Astrocyte (in vitro differentiated cells and primary cell): ENCODE measurements at places on chromosomes 7 and 10.

GRCh38 chr7:24438232-24438631, 135.0 kb upstream of the PALS2 start:
- DNase-seq = no peak

GRCh38 chr7:33191340-33191739, 62.0 kb downstream of the BBS9 start:
- DNase-seq = no peak

GRCh38 chr10:35743851-35744250, 101.8 kb upstream of the FZD8 start:
- DNase-seq = peak; percentile 0

GRCh38 chr7:137913985-137914384, 67.2 kb upstream of the DGKI start:
- DNase-seq = no peak

GRCh38 chr7:87886875-87887274, 10.6 kb downstream of the DBF4 start:
- peak; percentile 18 for DNase-seq

GRCh38 chr10:75672842-75673241, 241.4 kb downstream of the LRMDA start:
- peak; percentile 41 for DNase-seq

DNA sequence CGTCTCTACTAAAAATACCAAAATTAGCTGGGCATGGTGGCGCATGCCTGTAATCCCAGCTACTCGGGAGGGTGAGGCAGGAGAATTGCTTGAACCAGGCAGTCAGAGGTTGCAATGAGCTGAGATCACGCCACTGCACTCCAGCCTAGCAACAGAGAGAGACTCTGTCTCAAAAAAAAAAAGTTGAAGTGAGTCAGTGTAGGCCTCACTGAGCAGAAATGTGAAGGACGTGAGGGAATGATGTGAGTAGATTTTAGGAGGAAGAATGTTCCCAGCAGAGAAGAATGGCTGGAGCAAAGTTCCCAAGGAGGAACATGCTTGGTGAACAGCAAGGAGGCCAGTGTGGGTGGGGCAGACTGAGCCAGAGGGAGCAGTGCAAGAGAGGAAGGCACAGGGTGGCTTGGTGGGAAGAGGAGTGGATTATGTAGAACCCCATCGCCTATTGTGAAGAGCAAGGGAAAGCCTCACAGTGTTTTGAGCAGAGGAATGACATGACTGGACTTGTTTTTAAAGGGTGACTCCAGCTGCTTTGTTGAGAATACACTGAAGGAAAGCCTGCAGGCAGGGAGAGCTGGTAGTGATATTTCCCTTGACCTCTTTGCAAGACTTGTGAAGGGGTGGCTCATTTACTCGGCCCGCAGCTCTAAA, 708.7 kb downstream of the SUGCT start:
- peak; percentile 42 for DNase-seq

DNA sequence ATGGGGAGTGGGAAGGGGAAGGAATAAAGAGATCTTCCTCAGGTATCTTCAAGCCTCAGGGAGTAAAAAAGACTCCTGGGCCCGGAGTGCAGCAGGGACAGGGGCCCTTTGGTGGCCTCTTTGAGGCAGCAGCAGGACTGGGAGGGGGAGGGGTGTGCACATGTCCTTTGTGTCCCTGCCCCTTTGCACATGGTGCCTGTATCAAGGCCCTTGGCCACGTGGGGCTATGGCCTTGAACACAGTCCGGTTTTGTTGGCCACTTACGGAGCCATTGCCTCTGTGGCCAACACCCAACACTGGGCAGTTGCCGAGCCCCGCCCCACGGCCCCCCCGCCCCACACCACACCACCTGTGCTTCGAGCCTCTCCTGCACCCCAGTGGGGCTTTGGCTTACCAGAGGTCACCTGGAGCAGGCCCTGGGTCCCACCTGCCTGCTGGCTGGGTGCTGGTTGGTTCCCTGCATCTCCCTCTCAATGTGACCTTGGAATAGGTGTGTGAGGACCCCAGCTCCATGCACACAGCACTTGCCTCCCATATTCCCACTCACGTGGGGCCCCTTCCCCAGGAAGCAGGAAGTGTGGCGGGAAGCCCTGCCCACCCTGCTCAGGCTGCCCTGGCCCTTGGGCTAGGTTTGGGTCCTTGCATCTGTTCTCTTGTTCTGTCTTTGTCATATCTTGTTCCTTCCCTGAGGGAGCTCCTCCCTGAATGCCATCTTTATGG, 5.4 kb downstream of the SAP25 start:
- DNase-seq = no peak

DNA sequence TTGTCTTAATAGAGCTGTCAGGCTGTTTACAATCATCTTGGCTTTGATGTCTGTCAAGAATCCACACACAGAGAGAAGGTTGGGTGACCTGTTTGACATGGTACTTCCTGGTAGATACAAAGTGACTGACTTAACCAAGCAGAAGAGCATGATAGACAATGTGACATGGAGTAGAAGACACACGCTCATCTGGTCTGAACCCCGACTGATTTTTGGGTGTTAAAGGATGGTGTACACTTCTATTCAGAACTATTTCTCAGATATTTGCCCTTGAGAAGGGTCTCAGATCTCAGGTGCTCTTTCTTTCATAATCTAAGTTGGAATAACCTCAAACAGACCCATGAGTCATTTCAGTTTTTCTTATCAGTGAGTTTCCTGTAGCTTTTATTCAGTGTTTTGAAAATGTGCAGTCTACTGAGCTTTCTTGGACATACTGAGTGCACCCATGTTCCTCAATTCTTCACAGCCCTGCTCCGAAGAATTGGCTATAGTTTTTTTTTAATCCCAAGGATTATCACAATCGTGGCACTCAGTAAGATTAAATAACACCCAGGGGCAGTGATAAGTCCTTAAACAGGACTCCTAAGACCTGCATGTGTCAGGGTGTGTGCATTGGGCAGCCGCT, 46.4 kb upstream of the NXPH1 start:
- DNase-seq = no peak

DNA sequence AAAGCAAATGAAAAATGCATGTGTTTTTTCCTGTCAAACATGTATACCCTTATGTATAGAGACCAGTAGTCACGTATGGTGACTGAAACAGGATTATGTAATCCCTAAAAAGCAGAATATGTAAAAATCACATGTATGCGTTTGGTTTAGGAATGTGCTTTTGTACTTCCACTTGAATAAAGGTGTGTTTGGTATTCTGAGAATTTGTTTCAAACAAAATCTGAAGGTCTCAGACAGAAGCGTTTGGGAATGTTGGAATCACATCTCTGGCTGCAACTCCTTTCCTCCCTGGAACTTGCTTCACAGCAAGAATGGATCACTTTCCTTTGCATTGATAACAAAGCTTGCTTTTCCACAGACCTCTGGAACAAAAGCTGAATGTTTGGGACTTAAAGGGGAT, 17.8 kb downstream of the ZNF655 start:
- DNase-seq = no peak

- peak; percentile 52 for DNase-seq
Measured at GRCh38 chr7:134992626-134993179, 6.4 kb downstream of the AGBL3 start.

DNA sequence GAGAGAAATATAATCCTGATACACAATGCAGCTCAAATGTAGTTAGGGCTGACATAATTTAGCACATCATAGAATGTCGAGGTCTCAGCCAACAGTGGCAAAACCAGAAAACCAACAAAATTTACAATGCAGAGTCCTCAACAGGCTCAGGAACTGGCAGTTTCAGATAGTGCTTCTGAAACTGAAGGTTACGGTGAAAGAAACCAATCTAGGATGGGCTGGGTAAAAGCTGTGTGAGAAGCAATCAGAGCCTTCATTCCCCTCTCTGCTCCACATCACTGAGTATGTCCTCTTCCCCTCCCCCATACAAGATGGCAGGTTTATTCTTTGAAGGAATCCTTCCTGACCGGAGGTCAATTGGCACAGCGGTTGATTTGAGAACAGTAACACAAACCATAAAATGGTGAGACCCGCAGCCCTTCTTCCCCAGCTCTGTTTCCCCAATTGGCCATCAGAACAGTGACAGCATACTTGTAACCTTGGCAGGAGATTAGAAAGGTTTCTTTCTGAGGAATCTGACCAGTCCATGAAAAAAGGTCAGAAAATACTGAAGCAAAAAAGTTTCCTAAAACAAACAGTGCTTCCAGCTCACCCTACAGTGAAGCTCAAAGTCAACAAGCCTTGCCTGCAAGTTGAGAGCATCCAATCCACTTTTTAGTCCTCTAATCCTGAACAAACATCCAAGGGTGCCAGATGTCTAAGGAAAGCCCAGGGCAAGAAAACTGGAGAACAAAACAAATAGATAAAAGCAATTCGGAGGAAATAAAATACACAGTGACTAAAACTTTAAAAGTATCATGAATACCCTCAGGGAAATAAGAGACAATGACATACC, 53.9 kb upstream of the IL6 start:
- no peak for DNase-seq

GRCh38 chr7:28029051-28029450, 151.5 kb downstream of the JAZF1 start:
- peak; percentile 30 for DNase-seq

GRCh38 chr7:50808282-50808888, 25.7 kb upstream of the GRB10 start:
- no peak for DNase-seq

DNA sequence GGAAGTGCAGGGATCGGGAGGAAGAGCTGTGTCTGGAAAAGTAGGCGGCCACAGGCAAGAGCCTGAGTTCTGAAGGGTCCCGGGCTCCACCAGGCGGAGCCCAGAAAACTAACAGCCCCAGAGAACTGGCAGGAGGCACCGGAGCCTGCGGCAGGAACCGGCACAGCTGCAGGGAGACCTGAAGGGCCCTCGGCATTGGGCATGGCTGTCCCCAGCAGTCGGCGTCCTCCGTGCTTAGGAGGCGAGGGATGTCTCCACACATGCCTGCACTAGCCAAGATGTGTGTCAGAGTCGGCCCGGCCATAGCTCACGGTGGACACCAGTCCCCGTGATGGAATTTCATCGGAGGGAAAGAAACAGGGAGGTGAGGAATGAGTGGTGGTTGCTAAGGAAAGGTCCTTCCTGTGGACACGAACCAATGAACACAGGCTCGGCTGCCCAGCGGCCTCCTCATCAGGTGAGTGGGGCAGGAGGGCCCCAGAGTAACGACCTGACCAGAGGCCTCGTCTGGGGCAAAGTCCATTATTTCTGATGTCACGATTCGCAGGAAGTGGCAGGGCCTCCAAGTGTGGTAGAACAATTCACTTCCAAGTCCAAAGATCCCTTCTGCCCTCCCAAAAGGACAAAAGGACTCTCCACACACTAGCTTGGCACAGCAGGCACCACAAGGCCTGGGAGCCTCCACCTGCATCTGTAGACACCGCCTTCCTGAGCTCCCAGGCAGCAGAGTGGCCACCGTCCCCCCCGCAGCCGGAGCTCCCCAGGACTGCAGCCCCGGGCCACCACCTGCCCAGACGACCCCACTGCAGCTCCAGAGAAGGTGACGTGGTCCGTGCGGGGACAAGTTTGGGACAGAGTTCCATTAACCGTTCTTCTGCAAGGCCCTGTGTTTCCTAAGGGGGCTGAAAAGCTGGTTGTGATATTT, 444.2 kb downstream of the PTPRN2 start:
- no peak for DNase-seq

DNA sequence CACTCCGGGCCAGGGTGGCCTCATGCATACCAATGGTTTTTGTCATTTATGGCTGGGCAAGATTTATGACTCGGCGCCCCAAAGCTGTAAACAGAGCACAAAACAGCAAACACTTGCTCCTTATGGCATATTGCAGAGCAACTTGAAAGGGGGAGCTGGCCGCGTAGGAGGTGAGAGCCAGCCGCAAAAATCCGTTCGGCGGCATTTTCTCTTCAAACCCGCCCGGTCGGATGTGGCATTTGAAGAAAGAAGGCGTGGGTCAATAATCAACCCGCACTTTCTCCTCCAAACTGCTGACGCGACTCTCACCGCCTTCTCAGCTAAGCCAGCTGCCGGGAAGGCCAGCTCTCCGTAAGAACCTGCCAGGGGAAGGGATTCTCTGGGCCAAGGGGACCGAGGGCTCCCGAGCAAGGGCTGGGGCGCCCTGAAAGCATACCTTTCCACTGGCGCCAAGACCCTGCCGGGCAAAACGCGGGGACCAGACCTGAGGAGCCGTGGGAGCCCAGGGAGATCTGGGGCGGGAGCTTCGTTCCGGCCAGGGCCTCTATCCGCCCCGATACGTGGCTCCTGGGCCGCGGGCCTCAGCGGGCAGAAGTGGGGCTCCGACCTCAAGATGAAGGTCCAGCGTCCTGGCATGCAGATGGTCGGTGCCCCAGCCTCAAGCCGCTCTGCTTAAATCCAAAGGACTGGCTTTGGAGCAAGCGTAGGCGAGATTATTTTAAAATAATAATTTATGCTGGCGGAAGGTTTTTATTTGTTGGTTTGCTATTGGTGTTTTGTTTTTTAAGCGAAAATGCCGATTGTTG, 12.9 kb upstream of the HOXA2 start:
- peak; percentile 85 for DNase-seq

- DNase-seq = no peak
Measured at GRCh38 chr10:76114581-76115001, 683.2 kb downstream of the LRMDA start.

DNA sequence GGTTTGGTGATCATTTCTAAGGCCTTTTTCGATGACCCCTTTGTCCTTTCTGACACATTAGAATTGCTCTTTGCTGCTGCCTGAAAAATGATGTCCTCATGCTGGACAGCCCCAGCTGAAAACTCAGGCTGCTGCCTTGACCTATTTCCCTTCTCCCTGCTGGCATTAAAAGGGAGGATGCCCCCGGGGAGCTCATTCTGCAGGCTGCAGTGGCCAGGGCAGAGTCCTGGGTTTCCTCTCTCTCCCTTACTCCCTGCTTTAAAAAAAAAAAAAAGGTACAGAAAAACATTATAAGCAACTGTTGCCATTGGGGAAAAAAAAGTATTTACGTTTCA, 35.4 kb downstream of the LRRC4 start:
- no peak for DNase-seq

GRCh38 chr7:2336626-2337299, 17.9 kb upstream of the EIF3B start:
- no peak for DNase-seq

DNA sequence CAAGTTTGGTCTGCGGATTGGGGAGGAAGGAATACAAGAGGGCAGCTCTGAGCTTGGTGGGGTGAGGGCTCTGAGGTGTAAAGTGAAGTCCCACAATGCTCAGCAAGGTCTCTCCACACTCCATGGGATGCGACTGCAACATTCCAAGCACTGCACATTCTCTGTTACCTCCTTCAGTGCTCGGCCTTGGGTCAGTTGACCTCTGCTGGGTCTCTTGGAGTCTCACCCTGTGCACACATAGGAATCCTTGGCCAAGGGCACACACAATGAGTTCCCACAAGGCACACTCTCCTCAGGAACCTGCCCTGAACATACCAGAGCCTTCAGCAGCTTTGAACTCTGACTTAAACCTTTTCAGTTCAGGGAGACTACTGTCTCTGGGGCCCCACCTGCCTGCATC, 2.4 kb upstream of the WDFY4 start:
- no peak for DNase-seq

DNA sequence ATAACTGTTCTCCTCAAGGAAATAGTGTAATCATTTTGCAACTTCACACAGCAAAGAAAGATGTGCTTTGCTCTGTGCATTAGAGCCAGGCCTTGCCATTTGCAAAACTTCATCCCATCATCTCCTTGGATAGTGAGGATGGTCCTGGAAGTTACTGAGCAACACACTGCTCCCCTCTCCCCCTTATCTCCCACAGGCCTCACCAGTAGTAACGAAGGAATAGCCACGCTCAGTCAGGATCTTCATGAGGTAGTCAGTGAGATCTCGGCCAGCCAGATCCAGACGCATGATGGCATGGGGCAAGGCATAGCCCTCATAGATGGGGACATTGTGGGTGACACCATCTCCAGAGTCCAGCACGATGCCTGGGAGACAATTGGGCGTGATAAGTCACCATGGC, 11.5 kb downstream of the ACTA2 start:
- DNase-seq = no peak
